ENCODE measurements at places on chromosomes 4 and X.
A peak's percentile ranks its signal among the peaks of the same experiment; 100 is the strongest.

DNA sequence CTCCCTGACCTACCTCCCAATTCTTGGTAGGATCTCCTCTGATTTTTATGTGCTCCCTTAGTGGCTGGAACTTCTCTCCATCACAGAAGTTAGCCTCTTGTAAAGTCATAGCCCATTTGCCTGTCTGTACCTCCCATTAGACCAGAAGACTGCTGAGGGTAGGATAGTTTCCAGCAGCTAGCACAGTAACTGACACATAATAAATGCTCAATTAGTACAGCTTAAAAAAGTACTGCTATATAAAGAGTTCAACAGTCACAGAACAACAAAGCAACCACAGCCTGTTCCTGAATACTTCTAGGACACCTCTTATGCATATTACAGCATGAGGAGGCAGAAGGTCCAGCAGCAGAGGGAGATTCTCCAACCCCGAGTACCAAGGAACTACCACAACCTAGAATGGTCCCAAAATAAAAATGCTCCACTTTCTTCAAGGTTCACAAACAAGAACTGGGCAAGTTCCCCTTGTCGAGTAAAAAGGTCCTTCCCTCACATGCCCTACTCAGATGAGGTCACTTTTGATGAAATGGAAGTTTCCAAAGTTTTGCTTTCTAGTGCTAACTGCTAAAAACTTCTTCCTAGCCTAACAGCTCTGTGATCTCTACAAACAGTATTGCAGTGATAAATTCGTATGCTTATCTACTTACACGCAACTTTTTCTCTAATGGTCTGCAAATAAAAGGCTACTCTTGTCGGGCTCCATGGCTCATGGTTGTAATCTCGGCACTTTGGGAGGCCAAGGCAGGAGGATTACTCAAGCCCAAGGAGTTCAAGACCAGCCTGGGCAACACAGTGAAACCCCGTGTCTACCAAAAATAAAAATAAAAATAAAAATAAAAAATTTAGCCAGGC is 12.8 kb downstream of the MECP2 start:
- DNase-seq: no peak

DNA sequence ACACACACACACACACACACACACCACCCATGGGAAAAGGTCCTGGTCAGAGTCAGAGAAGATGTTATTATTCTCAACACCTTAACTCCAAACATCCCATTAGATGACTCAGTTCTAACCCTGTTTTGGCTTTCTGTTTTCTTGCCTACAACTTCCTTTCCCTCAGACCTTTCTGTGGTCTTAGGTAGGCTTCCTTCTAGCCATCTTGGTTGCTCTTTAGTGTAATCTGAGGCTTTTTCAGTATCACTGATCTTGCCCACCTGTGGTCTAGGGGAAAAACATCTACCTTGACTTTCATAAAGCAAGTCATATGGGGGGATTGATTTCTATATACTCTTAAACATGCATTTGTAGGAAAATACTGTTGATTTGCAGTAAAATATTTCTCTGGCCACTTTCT is 56.9 kb downstream of the ATG4A start:
- DNase-seq: no peak

- DNase-seq: no peak
Measured at GRCh38 chr4:16967722-16968121, 69.3 kb upstream of the LDB2 start.

DNA sequence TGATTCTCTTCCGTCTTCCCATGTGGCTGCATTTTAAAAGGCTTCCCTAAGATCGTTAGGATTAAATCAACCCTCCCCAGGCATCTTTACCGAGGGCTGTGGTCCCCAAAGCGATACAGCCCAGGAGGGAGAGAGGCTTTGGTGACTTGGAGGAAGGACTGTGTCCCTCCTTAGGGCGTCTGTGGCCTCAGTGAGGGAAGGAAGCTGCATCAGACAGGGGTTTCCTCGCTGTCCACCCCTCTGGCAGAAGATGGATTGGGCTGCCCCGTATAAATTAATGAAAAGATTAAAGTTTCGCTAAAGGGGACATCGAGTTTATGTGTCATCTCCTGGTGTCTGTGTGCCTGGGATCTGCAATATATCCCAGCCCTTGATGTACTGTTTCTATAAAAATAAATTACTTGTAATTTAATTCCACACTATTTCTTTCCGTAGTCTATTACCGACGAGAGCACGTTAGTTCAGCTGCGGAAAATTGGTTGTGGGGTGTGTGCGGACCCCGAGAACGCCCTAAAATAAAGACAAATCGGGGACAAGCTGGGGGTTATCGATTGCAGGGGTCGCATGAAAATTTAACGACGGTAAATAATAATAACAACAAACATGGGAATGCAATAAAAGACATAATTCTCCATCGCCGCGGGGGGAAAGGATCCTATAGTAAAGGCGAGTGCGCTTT is 6.5 kb downstream of the SHOX start:
- no peak for DNase-seq

- DNase-seq: peak; percentile 50
Measured at GRCh38 chr4:149549911-149550310, 265.7 kb downstream of the IQCM start.

All from H7 (cell line).